Inflammatory macrophage treated with lipopolysaccharide for 4 hours (primary cell): ENCODE measurements at places on chromosomes 5 and 9.
A peak's percentile ranks its signal among the peaks of the same experiment; 100 is the strongest.

GRCh38 chr9:4630836-4631235 lies 31.3 kb upstream of the PLPP6 start:
- no peak for DNase-seq

DNA sequence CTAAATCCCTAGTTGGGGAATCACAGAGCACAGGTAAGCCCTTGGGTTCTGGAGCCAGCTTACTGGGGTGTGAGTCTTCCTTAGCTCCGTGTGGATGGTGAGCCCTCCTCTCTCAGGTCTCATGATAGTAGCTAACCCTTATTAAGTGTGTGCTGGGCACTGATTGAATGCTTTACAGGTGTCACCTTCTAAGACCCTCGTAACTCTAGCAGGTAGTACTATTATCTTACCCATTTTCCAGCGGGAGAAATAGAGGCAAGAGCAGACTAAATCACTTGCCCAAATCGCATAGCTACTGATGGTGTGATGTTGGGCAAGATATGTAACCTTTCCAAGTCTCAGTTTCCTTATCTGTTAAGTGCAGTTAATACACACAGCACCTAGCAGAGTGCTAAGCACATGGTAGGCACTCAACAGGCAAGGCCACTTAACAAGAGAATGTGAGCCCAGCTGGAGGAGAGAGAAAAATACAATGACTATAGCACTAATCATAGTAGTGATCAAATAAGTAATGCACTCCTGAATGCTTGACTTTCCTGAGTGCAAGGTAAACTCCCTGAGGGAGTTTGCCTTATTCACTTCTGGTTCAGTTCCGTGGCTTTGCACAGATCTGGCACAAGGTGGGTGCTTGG lies at the start of gene DCANP1:
Gene DCANP1 (minus strand): TSS at position 51 of the 632 bp plus-strand sequence. CDS start 240 bp downstream, outside the sequence.
- no peak for DNase-seq

- peak; percentile 30 for DNase-seq
Observed at GRCh38 chr5:11547730-11548129, 356.5 kb downstream of the CTNND2 start.

DNA sequence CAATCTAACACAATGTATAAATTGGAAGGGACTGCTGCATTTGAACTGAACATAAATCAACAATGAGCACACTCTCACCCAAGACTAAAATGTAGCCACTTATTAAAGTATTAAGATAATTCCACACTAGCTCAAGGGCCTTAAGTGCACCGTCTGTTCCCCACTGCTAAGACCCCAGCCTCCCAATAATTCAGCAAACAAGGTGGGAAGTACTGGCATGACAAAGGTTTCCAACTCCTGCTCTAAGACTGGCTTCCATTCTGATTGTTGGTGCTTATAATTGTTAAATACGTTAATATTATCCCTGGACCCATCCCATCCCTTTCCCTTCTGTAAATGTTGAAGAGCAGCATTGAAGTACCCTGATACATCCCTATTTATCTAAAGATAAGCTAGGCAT lies 636.7 kb downstream of the NR2F1-AS1 start:
- no peak for DNase-seq

GRCh38 chr9:20087481-20087880 lies 298.6 kb upstream of the SLC24A2 start:
- no peak for DNase-seq

DNA sequence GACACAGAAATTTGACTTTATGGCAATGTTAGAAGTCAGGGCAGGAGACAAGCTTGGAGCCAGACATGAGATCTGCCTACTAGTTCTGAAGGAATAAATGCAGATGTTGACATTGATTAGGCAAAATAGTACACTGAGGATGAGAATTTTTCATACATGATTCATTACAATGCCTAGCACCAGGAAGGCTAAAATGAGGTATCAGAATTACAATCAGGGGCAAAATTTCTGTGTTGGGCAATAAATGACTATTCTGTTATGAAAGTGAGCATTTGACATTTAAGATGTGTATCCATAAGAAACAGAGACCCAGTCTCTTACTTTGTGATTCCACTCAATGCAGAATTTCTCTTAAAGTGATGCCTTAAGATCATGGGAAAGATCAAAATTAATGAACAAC lies 92.4 kb upstream of the CDH10 start:
- no peak for DNase-seq

DNA sequence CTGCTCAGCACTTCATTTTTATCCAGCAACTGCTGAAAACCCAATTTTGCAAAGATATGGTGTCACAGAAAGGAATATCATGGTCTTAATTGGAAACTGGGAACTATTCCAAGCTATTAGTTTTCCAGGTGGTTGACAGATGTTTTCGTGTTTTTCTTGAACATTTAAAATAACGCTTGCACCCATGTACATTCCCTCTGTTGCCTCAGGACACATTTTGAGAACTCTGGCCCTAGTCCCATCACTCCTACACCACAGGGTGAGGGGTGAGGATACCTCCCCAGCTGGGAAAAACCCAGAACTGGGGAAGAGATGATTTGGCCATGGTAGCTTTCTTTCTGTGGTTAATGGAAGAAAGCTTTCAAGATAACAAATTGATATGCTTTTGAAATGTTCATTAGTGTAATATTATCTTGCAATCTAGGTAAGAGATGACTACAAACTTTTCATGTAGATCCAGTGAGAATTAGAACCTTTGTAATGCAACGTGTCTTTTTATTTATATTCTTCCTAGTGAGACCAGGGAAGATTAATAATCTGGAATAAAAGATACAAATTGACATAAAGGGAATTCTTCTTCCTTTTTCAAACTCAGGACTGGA lies 627.0 kb downstream of the RAB3C start:
- DNase-seq, result no peak

DNA sequence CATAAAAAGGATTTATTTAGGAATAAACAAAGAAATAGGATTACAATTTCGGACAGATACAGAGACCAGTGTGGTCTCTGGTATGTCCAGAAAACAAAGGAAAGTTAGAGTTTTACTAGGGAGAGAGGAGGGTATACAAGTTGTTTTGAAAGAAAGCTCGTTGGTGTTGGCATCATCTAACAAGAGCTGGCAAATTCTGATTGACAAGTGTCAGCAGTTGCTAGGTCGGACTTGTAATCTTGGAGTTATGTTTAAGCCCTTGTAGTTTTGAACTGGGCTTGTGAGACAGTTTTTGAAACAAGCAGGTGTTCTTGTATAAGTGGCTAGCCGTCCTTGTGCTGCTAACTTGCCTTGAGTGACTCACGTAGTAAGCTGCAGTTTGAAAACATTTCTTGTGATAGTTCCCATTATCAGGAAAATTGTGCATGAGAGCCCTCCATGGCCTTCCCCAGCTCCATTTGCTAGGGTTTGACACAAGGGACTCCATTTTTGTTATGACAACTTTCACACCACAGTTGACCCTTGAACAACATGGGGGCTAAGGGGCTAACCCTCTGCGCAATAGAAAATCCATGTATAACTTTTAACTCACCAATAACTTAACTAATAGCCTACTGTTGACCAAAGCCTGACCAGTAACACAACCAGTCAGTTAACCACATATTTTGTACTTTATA lies 48.1 kb downstream of the ZNF622 start:
- DNase-seq, result no peak

DNA sequence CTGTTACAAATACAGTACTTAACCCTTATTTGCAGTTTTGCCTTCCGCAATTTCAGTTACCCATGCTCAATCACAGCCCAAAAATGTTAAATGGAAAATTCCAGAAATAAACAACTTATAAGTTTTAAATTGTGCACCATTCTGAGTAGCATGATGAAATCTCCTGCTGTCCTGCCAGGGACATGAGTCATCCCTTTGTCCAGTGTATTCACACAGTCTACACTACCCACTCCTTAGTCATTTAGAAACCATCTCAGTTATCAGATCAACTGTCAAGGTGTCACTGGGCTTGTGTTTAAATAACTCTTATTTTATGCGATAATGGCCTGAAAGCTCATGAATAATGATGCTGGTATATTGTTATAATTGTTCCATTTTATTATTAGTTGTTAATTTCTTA lies 95.8 kb downstream of the PLCXD3 start:
- no peak for DNase-seq

- DNase-seq, result no peak
Observed at GRCh38 chr5:43363445-43364152, 48.6 kb downstream of the CCL28 start.

DNA sequence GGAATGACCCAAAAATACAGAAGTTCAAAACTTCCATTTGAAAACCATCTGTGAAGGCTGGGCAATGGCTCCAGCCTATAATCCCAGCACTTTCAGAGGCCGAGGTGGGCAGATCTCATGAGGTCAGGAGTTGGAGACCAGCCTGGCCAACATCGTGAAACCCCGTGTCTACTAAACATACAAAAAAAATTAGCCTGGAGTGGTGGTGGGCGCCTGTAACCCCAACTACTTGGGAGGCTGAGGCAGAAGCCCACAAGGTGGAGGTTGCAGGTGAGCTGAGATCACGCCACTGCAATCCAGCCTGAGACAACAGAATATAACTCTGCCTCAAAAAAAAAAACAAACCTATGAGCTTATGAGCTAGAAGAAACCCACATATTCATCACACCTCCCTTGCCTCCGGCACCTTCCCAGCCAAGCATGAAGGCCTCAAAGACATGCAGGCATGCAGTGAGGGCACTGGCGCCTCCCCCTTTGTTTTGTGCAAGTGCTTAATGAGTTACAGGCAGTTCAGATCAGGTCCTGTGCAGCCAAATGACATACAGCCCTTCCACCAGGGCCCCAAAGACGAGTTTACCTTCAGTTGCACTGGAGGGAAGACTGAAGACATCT lies 9.9 kb downstream of the HNRNPH1 start:
- DNase-seq, result no peak

DNA sequence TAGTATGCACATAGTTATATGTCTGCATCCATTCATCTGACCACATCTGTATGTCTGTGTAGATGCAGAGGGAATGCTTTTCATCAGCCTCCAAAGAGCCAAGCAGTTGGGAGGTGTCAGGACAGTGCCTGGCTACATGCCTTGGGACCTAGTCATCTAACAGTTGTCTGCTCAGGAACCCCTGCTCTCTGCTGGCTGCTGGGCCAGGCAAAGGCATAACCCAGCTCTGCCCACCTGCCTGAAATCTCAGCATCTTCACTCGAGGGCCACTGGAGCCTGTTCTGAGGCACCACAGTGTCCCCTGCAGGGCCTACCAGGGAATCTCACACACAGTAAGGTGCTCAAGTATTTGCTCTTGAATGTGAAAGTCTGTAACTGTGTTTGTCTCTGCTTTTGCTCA lies 3.7 kb downstream of the C9orf50 start:
- DNase-seq, result peak; percentile 44

DNA sequence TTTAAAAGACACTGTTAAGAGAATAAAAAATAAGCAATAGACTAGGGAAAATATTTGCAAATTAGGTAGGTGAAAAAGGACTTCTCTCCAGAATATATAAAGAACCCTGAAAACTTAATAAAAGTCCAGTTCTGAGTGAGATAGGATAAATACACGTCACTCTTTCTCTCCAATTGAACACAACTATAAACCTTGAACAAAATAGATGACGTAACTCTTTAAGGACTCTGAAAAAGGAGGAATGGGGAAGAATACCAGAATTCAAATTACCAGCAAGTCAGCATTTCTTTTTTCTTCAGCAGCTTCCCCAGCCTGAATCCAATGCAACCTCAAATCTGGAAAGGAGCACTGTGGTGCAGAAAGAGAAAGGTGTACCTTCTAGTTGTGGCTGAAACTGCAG lies 6.8 kb upstream of the WDR41 start:
- no peak for DNase-seq

DNA sequence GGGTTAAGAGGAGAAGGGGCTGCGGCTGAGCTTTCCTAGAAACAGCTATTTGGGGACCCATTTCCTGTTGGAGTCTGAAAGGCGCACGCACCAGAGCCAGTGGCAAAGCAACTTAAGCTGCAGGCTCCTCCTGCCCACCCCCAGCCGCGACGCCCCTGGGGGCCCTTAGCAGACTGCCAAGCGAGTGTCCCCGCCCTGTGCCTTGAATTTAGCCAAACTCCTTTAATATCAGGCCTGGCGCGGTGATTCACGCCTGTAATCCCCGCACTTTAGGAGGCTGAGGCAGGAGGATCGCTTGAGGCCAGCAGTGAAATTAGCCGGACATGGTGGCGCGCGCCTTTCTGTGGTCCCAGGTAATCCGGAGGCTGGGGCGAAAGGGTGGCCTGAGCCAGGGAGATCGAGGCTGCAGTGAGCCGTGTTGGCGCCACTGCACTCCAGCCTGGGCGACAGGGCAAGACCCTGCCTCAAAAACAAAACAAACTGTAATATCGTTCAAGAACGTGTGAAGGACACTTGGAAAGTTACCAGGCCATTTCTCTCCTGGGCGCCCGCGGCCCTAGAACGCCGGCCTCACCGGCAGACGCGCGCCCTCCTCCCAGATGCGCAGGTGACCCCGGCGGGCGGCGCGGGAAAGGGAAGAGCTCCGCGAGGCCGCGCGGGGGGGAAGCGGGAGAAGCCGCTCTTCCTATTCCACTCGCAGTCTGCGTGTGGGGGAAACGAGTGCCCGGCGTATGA lies 1.0 kb upstream of the F2R start:
- DNase-seq, result no peak

GRCh38 chr5:72505539-72506157 lies 1.6 kb downstream of the ZNF366 start:
- DNase-seq, result peak; percentile 73

- no peak for DNase-seq
Observed at GRCh38 chr5:130496215-130496614, 592.0 kb downstream of the CHSY3 start.

- DNase-seq, result no peak
Observed at GRCh38 chr5:45271626-45272025, 424.6 kb downstream of the HCN1 start.

GRCh38 chr5:113375480-113376060 lies 59.2 kb downstream of the TSSK1B start:
- no peak for DNase-seq

- DNase-seq, result no peak
Observed at GRCh38 chr5:65811004-65811403, 89.0 kb downstream of the NLN start.

DNA sequence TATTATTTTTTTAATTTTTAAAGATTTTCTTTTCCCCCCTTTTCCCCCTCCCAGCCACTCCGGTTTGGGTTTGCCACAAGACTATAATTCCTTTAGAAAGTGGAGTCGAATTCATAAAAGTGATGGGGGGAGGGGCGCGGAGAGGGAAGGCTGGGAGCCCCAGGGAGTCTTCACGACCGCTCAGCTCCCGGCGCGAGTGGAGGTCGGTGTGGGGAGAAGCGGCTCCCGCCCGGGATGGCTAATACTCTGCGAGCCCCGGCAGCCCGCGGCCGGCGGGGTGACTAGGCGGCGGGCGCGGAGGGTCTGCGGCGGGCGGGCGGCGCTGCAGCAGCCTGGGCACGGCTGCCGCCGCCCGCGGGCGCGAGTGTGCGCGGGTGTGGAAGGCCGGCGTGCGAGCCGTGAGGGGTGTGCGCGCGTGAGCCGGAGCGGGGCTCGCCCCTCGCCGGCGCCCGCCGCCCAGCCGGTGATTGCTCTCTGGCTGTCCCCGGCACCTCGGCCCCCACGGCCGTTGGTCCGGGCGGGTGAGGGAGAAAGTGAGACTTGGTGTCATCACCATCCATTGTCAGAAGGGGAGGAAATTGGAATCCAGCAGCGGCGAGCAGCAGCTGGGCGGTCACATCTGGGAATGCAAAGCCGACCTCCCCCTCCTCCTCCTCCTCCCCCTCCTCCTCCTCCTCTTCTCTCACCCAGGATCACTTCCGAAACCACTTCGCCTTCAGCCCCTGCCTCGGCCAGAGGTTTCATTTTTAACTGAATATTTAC lies at the start of gene PARP8:
Gene PARP8 (plus strand): TSS at position 377 of the 762 bp plus-strand sequence. CDS start 459 bp downstream, outside the sequence.
- DNase-seq, result peak; percentile 53

- no peak for DNase-seq
Observed at GRCh38 chr5:132053483-132053882, 7.0 kb upstream of the IL3 start.

- DNase-seq, result peak; percentile 1
Observed at GRCh38 chr5:53416144-53416738, 64.2 kb upstream of the FST start.

- DNase-seq, result no peak
Observed at GRCh38 chr5:42884326-42884725, 72.6 kb upstream of the SELENOP start.
